ENCODE measurements at places on chromosomes 11 and 22. TPM values are rescaled to one million over a fixed set of nuclear protein-coding genes. Genes with fewer than 3 reads are reported as not detected.

GRCh38 chr11:69284081-69284511, 9.9 kb upstream of the MYEOV start:
- no peak for DNase-seq

GRCh38 chr11:40100781-40101180, 1358.7 kb downstream of the LRRC4C start:
- DNase-seq, result no peak

DNA sequence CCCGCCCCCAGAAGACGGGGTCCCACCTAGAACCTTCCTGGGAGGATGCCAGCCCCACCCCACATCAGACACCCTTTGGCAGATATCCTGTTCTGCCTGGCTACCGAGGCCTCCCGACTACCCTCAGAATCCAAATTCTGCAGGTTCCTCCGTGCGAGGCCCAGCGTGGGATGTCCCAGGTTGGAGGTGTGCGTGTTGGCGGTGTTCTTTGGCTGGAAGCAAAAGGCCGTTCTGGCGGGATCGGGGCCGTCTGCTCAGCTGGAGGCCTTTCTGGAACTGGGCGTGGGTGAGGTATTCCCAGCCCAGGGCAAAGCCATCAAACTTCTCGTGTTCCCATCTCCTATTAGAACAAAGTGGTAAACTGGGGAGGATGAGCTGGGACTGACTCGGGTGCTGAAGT, 32.6 kb downstream of the NUP50 start:
- no peak for DNase-seq

The SLC2A11 gene
- 7.2 TPM for polyA plus RNA-seq

GRCh38 chr11:110960167-110960566, 247.9 kb upstream of the ARHGAP20 start:
- no peak for DNase-seq

The C22orf31 gene
- 0.12 TPM for polyA plus RNA-seq

DNA sequence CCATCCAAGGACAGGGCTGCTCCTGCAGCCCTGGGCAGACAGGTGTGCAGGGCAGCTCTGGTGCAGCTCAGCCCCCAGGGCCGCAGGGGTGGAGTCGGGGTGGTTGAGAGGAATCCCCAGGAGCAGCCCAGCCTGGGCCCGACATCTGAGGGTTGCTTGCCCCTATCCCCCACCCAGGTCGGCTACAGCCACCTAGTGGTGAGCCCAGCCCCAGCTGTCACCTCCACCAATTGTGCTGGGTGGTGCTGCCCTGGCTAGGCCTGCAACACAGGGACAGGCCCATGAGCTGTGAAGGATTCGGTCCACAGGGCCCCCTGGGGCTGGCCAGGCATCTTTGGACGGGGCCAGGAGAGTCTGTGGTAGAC, 29.6 kb downstream of the RTN4R start:
- no peak for DNase-seq

DNA sequence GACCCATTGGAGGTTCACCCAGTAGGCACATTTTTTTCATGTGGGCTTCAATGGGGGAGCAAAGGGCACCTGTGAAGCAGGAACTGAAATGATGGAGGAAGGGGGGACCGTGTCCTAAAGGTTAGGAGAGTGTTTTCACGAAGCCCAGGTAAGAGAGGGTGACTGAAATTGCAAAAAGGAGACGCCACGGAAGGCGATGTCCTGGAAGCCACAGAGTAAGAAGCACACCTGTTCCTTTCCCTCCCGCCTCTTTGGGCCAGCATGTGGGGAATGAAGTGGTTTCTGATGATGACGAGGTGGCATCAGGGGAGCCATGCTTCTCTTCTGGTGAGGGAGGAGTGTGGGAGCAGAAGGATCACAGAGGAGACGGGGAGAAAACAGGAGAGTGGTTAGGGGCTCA, 37.0 kb upstream of the MICAL2 start:
- no peak for DNase-seq

DNA sequence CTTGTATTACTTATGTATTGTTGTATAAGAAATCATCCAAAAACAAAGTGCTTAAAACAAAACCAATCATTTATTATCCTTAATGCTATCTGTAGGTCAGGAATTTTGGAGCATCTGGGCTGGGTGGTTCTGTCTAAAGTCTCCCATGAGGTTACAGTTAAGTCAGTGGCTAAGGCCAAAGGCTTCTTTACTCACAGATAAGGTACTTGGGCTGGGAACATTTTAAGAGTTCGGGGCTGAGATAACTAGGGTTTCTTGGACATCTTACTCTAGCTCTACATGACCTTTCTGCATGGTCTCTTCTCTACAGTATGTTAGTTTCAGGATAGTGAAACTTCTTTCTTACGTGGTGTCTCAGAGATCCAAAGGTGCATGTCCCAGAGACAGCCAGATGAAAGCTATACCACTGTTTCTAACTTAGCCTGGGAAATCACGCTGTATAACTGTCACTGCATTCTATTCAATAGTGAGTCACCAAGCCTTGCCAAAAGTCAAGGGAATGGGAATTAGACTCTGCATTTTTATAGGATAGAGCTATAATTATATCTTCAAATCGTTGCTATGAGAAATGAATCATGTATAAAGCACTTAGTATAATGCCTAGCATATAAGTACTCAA, 29.6 kb downstream of the SOX6 start:
- DNase-seq, result no peak

- DNase-seq, result no peak
Observed at GRCh38 chr22:37300551-37301017, 18.3 kb downstream of the CYTH4 start.

DNA sequence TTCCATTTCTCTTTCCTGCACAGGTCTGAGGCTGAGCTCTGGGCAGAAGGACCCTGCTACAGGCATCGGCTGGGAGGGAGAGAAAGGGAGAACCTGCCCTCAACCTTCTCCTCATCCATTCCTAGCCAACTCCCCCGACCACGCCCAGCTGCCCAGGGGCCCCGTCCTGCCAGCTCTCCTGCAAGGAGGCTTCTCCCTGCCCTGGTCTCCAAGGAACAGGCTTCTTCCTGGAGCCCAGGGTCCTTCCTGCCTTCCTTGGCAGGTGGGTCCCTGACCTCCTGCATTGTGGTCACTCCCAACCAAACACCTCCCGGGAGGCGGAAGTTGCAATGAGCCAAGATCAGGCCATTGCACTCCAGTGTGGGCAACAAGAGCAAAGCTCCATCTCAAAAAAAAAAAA, 12.5 kb upstream of the HMOX1 start:
- no peak for DNase-seq

GRCh38 chr11:133366147-133366546, 166.2 kb downstream of the OPCML start:
- DNase-seq, result no peak

The KCNJ5 gene
- not detected for polyA plus RNA-seq

DNA sequence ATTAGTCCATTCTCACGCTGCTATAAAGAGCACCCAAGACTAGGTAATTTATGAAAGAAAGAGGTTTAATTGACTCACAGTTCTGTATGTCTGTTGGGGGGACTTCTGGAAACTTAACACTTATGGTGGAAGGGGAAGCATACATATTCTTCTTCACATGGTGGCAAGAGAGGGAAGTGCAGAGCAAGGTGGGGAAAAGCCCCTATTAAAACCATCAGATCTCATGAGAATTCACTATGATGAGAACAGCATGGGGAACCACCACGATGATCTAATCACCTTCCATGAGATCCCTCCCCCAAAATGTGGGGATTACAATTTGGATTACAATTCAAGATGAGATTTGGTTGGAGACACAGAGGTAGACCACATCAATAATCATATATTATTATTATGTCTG, 25.7 kb downstream of the CEP57 start:
- DNase-seq, result no peak

GRCh38 chr22:32336121-32336603, 21.5 kb upstream of the RFPL3 start:
- DNase-seq, result no peak

- no peak for DNase-seq
Observed at GRCh38 chr11:1728931-1729691, 21.3 kb downstream of the IFITM10 start.

DNA sequence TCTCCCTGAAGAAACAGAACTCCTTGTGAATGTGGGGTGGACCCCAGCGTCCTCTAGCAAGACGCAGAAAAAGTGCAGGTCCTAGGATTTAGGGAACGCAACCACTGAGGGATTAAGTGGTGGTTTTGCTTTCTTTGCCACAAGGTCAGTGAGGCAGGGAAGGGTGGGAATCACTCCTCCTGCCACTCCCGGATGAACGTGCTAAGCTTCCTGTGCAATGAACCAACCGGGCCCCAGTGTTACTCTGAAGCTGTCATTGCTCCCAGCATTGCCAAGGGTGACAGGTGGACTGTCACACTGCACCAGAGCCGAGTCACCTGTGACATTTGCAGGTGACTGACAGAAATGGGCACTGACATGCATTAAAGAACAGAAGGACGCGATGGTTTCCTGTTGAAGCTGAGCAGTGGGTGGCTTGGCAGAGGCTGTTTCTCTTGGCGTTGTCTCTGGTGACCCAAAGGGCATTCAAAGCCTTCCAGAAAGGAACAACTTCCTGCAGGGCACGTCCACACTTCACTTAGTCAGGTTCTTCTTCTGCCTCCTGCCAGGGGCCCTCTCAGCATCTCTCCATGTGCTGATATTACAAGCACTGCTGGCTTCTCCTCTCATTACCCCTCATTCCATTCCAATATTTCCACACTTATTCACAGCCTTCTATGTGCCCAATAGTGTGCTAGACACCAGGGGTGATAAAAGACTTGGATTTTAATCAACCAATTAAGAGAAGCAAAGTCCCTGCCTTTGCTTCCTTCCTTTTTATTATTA, 9.7 kb downstream of the KIRREL3 start:
- DNase-seq, result no peak

The ZBTB44 gene
- polyA plus RNA-seq, result 17.7 TPM

GRCh38 chr11:2409126-2409525, 8.6 kb downstream of the TSSC4 start:
- no peak for DNase-seq

The DUSP8 gene
- 2.1 TPM for polyA plus RNA-seq

DNA sequence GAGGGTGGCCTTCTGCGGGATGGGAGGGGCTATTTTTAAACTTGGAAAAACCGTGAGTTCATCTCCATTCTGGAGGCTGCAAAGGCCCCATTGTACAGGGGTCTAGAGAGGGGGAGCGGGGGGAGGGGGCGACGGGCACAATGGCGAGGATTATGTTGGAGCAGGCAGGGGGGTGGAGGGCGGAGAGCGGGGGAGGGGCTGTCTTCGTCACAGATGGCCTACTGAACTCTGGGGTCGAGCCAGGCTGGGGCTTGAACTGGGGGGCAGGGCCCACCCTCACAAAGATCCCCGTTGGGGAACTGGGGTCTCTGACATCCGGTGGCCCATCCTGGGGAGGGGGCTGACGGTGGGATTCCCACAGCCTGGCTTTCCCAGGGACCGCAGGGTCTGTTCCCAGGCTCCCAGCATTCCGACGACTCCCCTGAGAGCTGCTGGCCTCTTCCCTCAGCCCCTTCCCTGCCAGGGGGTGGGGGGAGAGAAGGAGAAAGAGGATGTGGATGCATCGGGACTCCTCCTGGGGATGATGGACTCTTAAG, 3.4 kb upstream of the MCAM start:
- no peak for DNase-seq

The APOL3 gene
- polyA plus RNA-seq, result 4.2 TPM

The TMEM191C gene
- polyA plus RNA-seq, result 0.58 TPM

DNA sequence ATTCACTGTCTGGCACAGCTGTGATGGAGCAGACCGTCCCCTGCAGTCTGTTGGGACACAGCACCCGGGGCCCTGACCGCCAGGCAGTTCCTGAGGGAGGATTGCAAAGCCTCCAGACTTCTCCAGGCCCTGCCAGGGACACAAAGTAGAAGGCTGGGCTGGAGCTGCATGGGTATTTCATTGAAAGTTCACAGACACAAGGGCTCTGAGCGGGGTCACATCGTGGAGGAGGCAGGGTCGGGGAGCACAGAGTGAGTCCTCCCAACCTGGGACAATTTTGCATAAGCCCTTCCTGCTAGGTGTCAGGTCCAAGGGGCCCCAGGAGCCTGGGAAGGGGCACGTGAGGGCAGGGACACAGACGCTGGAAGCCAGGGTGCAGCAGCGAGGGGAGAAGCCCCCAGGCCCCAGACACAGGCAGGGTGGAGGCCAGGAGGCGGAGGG, 15.7 kb downstream of the IFITM10 start:
- DNase-seq, result no peak

The TMEM121B gene
- polyA plus RNA-seq, result 0.06 TPM

GRCh38 chr11:113045146-113045545, 83.9 kb downstream of the NCAM1 start:
- DNase-seq, result no peak

GRCh38 chr11:59200423-59200746, 12.3 kb downstream of the MPEG1 start:
- DNase-seq, result no peak

The SLC29A2 gene
- polyA plus RNA-seq, result 0.16 TPM

GRCh38 chr11:8015753-8016239, 28.7 kb downstream of the EIF3F start:
- DNase-seq, result peak; percentile 11

DNA sequence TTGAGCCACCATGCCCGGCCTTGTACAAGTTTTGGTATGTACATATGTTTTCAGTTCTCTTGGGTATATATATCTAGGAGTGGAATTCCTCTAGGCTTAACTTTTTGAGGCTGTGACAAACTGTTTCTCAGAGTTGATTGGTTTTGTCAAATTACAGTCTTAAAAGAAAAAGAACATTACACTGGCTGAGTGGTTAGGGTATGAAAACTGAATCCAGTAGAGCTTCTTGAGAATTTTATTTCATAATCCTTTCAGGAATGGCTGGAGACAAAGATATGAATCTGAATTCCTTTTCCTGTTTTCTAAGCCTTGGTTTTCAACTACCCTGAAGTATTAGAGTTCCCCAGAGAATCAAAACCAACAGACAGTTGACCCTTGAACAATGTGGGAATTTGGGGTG, 6.5 kb downstream of the METTL15 start:
- DNase-seq, result no peak

GRCh38 chr11:119885861-119886567, 157.0 kb upstream of the NECTIN1 start:
- no peak for DNase-seq

The PRRG4 gene
- polyA plus RNA-seq, result not detected

Data from AG04450 (cell line).